ENCODE measurements at places on chromosomes 16 and 17. TPM values are rescaled to one million over a fixed set of nuclear protein-coding genes. Genes with fewer than 3 reads are reported as not detected.

TAT gene
- total RNA-seq, result not detected

HIC1 gene
- 3.3 TPM for total RNA-seq

TPSG1 gene
- not detected for total RNA-seq

ZSCAN10 gene
- total RNA-seq, result not detected

SLC16A11 gene
- total RNA-seq, result not detected

Measured in hair follicular keratinocyte (primary cell).